GM23338 (cell line): ENCODE measurements at places on chromosomes 7 and 10.

GRCh38 chr10:85535926-85536325, 830.7 kb downstream of the GRID1 start:
- no peak for DNase-seq

DNA sequence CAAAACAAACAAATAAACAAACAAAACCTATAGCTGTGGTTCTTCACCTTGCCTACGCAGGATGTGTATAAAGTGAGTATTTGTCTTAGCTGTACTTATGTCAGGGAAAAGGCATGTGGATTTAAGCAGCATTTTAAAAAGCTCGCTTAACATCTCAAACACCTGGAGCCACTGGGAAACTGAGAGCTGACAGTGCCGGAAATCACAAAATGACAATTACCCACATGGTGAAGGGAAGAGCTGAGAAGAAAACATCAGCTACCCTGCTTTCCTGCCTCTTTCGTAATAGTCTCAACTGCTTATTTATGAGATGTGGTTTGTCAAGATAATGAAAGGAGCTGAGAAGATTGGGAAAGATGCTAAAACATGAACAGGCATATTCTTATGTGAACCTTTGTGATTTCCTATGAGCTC, 31.1 kb upstream of the MSMB start:
- DNase-seq, result no peak

- no peak for DNase-seq
Observed at GRCh38 chr10:3658766-3659165, 126.2 kb downstream of the KLF6 start.

- DNase-seq, result peak; percentile 33
Observed at GRCh38 chr10:64076322-64076940, 555.2 kb downstream of the REEP3 start.

DNA sequence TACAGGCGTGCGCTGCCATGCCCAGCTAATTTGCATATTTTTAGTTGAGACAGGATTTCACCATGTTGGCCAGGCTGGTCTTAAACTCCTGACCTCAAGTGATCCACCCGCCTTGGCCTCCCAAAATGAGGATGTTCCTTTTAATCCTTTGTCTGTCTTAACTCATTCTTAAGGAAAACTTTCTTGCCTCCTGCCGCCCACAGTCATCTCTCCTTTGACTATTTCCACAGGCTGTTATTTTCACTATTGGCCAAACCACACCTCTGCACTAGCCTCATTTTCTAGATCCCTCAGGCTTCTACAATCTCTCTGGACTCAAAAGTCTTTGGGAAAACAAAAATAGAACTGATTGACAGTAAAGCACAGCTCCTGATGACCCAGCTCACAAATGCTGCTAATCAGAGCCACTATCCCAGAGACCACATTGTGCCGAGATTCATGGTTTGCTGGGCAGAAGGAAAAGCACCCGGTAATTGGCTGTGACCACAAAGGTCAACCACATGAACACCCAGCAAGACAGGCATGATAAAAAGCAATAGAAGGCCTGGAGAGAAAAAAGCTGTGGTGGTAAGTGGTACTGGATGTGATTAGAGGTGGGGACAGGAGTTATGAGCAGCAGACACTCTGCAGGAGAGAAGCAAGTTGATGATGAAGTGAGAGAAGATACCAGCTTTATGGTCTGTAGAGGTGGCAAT, 44.1 kb upstream of the ZNRF2 start:
- no peak for DNase-seq

- peak; percentile 86 for DNase-seq
Observed at GRCh38 chr10:102384053-102384452, 11.5 kb upstream of the NFKB2 start.

DNA sequence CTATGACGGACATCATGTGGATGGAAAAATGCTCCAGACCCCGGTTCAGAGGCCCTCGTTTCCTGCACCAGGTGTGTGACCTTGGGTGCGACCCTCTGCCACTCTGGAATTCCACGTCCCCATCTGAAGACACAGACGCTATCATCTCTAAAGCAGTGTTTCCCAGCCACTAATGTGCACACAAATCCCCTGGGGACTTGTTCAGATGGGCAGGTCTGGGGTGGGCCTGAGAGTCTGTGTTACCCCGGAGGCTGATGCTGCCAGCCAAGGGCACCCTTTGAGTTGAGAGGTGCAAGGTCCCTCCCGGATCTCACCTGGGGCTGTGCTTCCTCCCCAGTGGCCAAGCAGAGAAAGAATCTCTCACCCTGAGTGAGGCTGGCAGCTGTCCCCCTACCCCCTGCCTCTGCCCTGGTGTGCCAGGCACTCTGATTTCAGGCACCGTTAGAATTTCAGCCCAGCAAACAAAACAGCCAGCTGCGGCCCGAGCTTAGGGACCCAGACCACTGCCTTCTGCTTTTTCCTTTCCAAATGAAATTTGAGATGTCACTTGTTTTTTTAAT, 90.0 kb downstream of the SLIT1 start:
- DNase-seq, result no peak

DNA sequence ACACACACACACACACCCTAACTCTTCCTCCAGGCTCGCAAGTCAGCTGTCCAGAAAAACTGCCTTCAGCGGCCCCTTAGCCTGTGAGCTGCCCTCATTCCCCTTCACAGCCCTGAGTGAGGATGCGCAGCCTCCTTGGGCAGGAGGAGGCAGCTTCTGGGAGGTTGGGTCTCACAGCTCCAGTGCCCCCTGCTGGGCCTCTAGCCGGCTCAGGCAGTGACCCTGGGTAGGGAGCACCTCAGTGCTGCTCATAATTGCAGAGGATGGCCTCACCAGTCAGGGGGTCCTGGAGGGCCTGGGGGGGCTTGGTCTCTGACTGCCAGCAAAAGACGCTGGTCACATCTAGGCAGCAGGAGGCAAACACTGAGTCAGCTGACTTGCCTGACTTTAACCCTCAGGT, 43.7 kb downstream of the ZNF273 start:
- peak; percentile 72 for DNase-seq

DNA sequence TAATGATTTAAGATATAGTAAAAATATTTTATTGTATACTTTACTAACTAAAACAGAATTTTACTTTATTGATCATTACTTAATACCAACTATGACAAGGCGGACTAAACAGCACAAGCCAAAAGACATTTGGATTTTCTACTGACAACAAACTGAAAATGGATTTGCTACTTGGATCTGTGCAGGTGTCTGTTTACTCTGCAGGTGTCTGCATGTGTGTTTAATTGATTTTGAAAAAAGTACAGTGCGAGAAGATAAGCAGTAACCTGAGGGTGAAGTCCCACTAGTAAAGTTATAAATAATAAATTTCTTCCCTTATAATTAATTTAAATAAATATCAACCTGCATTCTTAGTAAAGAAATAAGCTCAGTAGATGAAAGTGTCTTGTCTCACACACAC, 696.8 kb upstream of the MBL2 start:
- no peak for DNase-seq

DNA sequence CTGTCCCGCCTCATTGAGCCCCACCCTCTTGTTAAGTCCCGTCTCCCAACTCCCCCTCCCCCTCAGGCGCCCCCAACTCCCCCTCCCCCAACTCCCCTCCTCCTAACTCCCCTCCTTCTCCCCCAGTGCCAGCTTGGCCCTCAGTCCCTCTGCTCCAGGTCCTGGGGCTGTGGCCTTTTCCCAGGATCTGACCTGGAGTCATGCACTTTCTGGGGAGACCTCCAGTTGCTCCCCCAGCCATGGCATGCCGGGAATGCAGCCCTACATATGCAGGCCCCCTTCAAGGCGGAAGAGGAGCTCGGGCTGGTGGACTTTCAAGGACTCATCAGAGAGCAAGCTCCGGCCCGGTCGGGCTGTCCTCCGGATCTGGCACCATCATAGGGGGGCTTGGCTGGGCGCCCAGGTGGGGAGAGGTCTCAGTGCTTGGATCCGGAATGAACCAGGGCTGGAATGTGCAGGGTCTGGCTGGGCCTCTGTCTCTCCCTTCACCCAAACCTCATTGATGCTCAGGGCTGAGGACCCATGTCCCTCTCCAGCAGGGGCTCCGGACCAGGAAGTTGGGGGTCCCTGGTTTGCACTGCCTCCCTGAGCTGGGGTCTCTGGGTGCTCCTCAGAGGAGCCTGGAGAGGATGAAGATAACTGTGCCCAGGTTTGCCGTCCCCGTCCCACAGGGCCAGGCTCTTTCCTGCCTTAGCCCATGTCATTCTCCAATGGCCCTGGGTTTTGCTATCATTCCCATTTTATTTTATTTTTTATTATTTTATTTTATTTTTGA, 41.1 kb downstream of the TMEM270 start:
- peak; percentile 85 for DNase-seq

DNA sequence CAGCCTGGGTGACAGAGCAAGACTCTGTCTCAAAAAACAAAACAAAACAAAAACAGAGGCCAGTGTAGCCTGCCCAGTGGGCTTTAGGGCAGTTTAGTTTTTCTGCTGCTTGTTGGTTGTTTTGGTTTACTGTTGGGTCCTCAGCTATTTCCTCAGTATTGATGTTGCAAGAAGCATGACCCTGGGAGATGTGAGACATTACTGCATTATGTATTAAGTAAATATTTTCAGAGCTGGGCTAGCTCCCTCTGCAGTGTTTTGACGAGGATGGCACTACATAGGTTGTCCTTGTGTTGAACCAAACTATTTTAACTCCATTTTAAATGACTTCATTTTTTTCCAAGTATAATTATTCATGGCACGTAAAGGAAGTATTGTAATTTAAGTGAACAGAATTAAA, 4.8 kb downstream of the AKAP9 start:
- no peak for DNase-seq

DNA sequence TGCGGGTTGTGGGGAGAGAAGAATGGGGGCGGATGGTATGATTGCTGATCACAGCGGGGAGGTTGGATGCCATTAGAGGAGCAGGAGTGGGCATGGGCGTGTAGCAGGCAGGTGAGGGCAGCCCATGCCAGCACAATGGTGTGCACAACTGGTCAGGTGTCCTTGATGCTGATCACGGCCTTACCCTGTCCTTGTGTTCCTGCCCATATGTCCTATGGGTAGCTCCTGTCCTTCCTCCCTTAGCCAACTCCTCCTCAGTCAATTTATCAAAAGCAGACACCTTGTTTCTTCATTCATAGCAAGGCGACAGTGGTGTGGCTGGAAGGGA, 30.7 kb downstream of the WDR86 start:
- DNase-seq, result no peak

- DNase-seq, result no peak
Observed at GRCh38 chr10:110648692-110649346, 4.7 kb downstream of the RBM20 start.

GRCh38 chr10:92574548-92575261, 812 bp upstream of the IDE start:
- DNase-seq, result peak; percentile 78

- DNase-seq, result no peak
Observed at GRCh38 chr7:9603291-9603690, 1169.9 kb downstream of the NXPH1 start.

DNA sequence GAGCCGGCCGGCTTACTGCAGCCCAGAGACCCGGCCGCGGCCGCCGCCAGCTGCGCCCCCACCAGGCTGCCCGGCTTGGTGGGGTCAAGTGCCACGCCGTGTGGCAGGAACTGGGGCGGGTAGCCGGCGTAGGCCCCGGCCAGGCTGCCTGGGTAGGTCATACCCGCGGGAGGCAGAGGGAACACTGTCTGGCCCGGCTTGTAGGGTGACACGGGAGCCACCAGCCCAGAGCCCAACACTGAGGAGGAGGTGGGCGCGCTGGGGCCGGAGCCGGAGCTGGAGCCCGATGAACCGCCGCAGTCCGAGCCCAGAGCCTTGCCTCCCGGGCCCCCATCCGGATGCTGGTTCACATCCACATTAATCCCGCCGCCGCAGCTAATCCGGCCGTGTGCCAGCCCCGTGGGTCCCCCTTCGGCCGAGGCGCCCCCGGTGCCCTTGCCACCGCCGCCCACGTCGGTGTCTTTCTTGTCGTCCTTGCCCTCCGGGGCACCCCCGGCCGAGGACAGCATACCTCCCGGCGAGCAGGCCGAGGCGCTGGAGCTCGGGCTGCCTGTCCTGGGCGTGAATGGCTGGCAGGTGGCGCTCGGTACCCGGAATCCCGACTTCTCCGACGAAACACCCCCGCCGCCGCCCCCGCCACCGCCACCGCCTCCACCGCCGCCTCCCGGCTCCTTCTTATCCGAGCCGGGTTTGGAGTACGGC, 2.0 kb downstream of the ZNF503 start:
- peak; percentile 82 for DNase-seq

GRCh38 chr7:112159351-112159750, 46.8 kb downstream of the DOCK4 start:
- no peak for DNase-seq

DNA sequence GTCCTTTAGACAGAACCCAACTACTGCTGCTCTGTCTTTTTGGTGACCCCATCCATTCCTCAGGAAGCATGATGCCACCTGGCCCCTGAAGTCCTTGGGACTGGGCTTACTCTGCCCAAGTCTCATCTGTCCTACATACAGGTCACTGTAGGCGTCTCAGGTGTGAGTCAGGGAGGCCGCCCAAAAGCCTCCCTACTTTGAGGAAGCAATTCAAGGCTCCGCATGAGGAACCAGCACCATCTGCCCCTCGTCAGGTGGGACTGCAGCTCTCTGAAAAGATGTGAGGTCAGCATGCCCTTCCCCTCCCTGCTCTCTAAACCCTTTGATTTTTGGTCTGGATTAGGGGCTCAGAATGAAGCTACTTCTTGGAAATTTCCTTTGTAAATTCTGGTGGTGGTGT, 354.8 kb downstream of the CXCL12 start:
- peak; percentile 72 for DNase-seq

DNA sequence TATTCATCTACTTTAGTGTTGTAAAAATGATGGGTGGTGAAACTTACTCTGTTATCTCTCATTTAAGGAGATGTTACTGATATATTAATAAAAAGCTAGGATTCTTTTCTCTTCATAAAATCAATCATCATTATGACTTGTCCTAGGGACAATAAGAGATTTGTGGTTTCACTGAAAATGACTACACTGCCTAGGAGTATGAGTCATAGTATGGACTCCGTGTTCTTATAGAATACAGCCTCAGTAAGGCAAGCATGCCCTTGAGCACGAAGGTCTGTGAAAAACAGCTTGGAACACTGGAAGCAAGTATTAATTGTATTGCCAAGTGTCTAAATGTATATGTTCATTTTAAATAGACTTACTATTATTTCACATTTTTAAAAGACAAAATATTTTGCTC, 749.2 kb upstream of the PCDH15 start:
- no peak for DNase-seq

GRCh38 chr7:507623-508300, 11.9 kb downstream of the PDGFA start:
- DNase-seq, result no peak

DNA sequence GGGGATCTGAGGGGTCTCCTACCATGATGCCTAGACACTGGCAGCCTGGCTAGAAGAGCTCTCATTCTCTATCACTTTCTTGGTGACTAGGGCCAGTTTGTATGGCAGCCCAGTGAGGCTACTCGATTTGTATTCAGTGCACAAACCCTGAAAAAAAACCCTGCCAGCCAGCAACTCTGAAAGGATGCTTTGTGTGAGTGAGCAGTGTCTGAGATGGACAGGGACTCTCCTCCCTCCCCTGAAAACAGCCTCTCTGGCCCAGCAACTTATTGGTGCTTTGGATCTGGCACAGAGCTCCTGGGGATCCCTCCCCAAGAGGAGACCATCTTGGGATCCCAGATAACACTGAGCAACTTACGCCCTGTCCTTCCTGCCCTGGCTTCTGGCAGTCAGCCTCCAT, 10.8 kb upstream of the LRRC4 start:
- DNase-seq, result no peak

GRCh38 chr10:117936141-117936540, 110.6 kb downstream of the RAB11FIP2 start:
- no peak for DNase-seq

- no peak for DNase-seq
Observed at GRCh38 chr10:28977518-28977917, 300.2 kb downstream of the BAMBI start.

- DNase-seq, result no peak
Observed at GRCh38 chr10:22429146-22429545, 83.8 kb downstream of the SPAG6 start.
